ENCODE measurements at places on chromosomes 7 and 10.
A peak's percentile ranks its signal among the peaks of the same experiment; 100 is the strongest.

DNA sequence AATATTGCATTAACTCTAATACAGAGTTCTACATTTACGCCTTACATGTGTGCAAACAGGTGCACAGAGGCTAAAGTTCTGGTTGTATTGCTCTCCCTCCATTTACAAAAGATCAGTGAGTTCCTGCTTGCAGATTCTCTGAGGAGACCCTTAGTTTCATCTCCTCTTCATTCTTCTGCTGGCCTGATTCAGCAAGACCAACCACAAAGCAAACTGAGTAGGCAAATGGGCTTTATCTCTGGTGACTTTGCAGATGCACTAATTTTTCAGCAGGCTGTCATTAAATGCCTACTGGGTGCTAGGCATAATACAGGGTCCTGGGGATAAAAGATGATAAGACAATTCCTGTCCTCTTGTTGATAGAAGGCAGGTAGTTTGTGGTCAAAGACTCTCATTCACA, 56.4 kb downstream of the MET start:
- DNase-seq: no peak

DNA sequence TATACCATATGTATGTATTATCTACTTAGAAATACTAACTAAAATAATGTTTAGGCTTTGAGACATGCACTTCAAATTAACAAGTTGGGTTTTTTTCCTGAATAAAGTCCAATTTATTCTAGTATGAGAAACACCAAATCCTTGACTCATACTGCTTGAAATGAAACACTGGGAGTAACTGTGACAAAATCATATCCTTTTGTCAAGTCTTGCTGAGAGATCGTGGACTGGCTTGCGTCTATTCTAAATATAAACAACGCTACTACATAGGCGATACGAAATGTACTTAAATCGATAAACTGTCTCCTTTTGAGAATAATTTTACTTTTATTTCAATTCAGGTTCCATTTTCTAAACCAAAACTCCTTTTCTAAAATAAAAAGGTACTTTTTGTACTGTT, 16.3 kb downstream of the SMURF1 start:
- no peak for DNase-seq

DNA sequence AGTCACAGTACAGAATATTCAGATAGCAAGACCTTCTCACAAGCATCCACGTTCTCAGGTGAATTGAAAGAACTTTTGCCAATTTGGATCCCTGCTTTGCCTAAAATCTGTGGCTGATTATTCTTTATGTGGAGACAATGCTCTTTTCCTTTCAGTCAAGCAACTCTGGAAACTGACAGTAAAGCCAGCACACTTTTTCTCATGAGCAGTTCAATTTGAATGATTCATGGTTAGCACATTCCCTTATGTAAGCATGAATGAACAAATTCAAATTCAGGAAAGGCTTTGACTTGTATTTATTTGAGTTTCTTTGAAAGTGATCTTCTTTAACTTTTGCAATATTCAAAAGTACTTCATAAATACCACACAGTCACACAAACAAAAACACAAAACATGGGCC, 57.6 kb downstream of the MEOX2 start:
- DNase-seq: no peak

DNA sequence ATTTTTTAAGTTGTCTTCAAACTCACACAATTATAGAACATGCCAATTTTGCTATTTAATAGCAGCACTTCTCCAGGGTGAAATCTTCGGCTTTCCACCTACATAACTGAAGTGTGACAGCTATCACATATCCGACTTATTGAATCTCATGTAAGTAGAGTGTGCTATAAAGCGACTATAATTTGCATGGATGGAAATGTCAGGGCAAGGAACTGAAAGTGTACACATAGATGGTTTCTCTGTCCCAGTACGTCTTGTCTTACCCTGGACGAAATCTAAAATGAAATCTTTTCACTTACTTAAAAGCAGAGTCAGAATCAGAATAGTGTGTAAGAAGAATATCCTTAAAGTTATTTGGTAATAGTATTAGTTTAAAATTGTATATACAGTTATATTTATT, 132.3 kb downstream of the THSD7A start:
- DNase-seq: no peak

GRCh38 chr10:130224228-130224627, 88.0 kb downstream of the GLRX3 start:
- DNase-seq: no peak

DNA sequence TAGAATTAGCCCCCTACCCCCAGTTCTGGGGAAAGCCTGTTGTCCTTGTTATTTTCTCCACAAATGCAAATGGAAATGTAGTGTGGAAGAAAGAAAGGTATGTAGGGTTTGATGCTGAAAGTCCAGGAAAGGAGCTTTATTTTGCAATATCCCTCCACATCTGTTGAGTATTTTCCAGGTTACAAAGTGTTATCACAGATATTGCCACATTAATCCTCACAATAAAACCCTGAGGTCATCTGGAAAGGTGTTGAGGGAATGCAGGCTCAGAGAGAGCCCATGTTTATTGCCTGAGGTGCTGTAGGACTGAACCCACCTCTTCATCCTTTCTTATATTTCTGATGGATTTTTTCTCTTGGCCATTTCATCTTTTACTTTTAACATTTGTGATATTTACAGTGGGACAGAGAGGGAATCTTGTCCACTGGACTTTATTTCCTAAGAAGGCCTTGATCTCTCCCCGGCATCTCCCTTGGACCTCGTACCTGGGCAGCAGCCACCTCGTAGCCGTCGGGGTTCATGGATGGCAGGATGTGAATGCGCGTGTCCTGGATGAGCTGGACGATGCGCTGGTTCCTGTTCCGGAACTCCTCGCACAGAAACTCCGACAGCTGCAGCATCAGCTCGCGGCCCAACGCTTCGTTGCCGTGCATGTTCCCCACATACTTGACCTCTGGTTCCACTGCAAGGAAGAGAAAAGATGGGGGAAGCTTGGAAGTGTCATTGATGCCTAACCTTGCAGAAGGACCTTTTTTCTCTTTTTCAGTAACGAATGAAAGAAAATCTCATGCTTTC, 6.0 kb downstream of the CPN1 start:
- DNase-seq: no peak

DNA sequence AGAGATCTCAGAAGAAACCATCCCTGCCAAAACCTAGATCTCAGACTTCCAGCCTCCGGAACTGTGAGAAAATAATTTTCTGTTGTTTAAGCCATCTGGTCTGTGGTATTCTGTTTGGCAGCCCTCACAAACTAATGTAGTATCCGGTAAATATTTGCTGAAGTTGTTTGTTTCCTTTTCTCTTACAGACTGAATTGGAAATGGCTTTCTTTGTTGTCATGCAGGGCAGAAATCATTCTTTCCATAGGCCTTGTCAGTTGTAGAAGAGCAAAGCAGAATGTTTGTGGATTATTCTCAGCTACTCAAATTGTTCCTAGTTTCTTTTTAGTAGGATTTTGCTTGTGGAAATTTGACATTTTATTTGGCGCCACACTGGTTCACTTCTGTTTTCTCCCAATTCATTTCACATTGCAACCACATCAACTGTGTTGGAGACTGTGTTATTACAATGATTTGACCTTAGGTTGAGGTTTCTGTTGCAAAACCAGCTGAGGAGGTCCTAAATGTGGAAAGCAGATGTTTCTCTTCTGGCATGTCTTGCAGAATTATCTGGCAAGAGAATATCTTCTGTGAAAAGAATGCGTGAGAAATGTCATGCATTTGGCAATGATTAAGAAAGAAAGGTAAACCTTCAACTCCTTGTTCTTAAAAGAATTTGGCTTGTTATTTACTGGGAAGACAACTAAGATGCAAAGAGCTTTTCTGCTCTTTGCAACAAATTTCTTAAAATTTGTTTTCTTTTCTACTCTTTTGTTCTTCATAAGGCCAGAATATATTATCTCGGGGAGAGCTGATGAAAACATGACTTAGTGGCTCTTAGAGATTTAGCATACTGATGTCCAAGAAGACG, 25.8 kb downstream of the ACTA2 start:
- peak; percentile 35 for DNase-seq

GRCh38 chr10:58701405-58702135, 188.9 kb downstream of the BICC1 start:
- DNase-seq: no peak

DNA sequence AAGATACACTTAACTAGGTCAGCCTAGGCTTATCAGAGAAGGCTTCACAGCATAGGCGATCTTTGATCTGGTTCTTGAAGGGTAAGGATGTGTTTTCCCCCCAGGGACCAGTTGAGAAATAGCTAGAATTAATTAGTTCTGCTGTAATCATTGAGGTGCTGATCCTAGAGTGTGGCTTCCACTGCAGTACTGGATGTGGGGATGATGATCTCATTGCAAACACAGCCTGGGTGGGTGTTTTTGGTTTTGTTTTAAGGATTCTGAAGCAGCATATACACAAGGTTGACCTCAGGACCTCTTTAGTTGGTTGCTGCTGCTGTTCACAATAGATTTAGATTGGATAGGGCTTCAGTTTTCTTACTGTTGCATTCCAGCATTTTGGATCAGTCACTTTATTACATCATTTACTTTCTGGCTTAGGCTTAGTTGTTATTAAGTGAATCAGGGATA, 159.7 kb downstream of the AUTS2 start:
- DNase-seq: no peak

DNA sequence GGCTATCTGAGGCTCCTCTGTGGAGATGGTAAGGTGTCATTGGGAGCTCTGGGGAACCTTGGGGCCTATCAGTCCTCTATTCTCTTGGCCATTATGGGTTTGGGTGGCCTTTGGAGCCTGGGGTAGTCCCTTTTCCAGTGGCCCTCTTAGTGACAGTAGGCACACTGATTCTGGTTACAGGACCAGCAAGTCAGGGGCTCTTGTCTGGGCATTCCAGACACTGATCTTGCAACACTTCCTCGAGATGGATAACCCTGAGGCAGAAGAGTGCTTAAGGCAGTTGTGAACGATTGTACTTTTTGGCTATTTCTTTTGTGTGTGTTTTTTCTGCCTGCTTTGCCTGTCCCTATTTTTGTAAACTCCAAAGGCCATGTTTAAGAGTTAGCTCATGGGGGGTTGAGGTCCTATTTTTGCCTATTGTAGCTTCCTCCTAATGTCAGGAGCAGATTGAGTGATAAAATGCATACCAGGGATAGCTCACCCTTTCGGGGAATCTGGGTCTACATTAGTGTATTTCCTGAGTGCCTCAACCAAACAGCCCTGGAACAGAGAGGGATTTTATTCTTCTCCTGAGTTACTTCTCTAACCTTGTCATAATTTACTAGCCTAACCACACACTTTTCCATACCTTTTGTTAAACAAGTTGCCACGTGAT, 61.2 kb downstream of the PRKAR2B start:
- DNase-seq: no peak

GRCh38 chr10:123521076-123521475, 145.1 kb upstream of the GPR26 start:
- DNase-seq: no peak

DNA sequence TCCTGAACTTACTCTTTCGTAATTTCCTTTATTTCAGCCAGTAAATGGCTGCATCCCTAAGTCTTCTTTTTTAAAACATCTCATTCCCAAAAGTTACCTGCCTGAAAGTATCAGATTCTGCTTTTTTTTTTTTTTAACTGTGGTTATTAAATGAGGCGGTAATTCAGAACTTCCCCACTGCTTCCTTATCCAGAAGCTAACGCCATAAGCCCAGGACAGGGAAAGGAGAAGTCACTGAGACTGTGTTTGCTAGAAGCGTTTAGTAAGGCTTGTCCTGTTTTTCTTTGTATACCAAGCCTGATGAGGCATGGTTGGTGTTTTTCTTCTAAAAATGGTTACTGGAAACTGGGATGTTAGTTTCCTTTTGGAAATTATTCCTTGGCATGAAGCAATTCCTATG, 197.8 kb downstream of the CELF2 start:
- DNase-seq: no peak

DNA sequence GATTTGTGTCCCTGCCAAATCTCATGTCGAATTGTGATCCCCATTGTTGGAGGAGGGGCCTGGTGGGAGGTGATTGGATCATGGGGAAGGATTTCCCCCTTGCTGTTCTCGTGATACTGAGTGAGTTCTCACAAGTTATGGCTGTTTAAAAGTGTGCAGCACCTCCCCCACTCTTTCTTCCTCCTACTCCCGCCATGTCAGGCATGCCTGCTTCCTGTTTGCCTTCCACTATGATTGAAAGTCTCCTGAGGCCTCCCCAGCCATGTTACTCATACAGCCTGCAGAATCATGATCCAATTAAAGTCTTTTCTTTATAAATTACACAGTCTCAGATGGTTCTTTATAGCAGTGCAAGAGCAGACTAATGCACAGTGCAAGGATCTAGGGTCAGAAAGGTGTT, 75.4 kb downstream of the CALD1 start:
- no peak for DNase-seq

DNA sequence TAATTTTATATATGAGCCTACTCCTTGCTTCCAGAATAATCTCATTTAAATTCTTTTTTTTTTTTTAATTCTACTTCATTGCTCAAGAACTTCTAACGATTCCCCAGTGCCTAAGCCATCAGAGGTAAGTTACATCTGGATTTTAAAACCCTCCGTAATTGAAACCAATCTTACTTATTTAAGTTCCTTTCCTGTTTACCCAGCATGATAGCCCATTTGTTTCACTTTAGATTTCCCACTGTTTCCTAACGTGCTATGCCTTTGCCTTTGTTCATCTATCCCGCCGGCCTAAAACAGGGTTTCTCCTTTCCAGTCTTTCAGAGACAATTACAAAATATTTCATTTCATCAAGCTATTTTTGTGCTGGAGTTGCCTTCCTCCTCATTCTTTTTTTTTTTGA, 75.8 kb upstream of the ETV1 start:
- DNase-seq: no peak

DNA sequence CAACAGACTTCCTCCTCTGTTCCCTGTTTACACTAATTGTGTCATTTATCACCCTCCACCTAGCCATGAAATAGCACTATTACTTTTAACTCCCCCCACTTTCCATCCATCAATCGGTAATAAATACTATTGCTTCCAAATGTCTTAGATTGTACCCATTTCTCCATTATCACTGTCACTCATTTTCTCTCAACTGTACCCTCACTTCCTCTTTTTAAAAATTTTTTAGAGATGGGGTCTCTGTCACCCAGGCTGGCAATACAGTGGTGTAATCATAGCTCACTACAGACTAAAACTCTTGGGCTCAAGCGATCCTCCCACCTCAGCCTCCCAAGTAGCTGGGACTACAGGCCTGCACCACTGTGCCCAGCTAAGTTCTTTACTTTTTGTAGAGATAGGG, 123.5 kb upstream of the EGR2 start:
- DNase-seq: no peak

DNA sequence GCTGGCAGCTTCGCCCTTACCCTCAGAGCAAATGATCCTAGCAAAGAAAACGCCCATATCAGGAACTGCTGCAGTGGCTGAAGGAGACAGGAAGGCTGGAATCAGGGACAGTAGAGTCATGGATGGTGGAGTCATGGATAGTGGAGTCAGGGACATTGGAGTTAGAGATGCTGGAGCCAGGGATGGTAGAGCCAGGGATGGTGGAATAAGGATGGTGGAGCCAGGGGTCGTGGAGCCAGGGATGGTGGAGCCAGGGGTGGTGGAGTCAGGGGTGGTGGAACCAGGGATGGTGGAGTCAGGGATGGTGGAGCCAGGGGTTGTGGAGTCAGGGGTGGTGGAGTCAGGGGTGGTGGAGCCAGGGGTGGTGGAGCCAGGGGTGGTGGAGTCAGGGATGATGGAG, 31.3 kb downstream of the C10orf105 start:
- no peak for DNase-seq

- no peak for DNase-seq
These were observed 1.4 kb downstream of the SEC23IP start for GRCh38 chr10:119893845-119894427.
